ENCODE measurements at places on chromosomes 11 and 22. TPM values are rescaled to one million over a fixed set of nuclear protein-coding genes. Genes with fewer than 3 reads are reported as not detected.

The UQCR10 gene
- 30.9 TPM for total RNA-seq

The GPHA2 gene
- total RNA-seq = not detected

The IL17REL gene
- total RNA-seq = 1.2 TPM

The SLC17A6 gene
- total RNA-seq = not detected

The ALX4 gene
- not detected for total RNA-seq

The C11orf16 gene
- total RNA-seq = not detected

- no peaks in the 10 kb centered on the region for H3K27me3 ChIP-seq
- peak; percentile 5 for DNase-seq
- peaks cover 7% of the 10 kb centered on the region for H3K4me1 ChIP-seq
- H3K36me3 ChIP-seq = peaks cover 99% of the 10 kb centered on the region
- H3K4me3 ChIP-seq = no peak overlapping the region
Measured at GRCh38 chr11:75277991-75278790, 37.6 kb downstream of the TPBGL start.

- H3K27ac ChIP-seq = no peak overlapping the region
- no peaks in the 10 kb centered on the region for H3K27me3 ChIP-seq
- H3K4me3 ChIP-seq = no peak overlapping the region
- DNase-seq = no peak
Measured at GRCh38 chr11:120789391-120789790, 234.5 kb upstream of the TBCEL start.

GRCh38 chr22:20786048-20786447 is 12.1 kb downstream of the SERPIND1 start:
- H3K27me3 ChIP-seq = no peaks in the 10 kb centered on the region
- no peak overlapping the region for H3K4me3 ChIP-seq
- no peaks in the 10 kb centered on the region for H3K4me1 ChIP-seq
- no peak for DNase-seq
- H3K27ac ChIP-seq = no peak overlapping the region

DNA sequence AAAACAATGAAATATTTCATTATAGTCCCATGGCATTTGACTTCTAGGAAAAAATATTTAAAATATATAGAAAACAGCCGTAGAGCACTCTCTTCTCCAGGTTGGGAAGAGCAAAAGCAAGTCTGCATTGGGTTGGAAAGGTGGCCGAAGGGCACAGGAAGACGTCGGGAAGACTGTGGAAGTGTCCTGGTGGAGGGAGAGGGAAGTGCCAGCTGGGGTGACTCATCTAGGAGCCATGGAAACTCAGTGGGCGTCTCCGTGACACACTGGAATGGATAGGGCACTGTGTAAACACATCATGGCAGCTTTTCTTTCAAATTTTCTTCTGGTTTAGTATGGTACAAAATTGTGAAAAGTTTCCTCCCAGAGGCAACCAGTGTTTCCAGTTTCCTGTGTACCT is 12.7 kb downstream of the GTPBP1 start:
- peak overlapping the region; percentile 64 for H3K27ac ChIP-seq
- peaks cover 78% of the 10 kb centered on the region for H3K36me3 ChIP-seq
- H3K4me3 ChIP-seq = no peak overlapping the region
- no peaks in the 10 kb centered on the region for H3K27me3 ChIP-seq
- peaks cover 43% of the 10 kb centered on the region for H3K4me1 ChIP-seq

DNA sequence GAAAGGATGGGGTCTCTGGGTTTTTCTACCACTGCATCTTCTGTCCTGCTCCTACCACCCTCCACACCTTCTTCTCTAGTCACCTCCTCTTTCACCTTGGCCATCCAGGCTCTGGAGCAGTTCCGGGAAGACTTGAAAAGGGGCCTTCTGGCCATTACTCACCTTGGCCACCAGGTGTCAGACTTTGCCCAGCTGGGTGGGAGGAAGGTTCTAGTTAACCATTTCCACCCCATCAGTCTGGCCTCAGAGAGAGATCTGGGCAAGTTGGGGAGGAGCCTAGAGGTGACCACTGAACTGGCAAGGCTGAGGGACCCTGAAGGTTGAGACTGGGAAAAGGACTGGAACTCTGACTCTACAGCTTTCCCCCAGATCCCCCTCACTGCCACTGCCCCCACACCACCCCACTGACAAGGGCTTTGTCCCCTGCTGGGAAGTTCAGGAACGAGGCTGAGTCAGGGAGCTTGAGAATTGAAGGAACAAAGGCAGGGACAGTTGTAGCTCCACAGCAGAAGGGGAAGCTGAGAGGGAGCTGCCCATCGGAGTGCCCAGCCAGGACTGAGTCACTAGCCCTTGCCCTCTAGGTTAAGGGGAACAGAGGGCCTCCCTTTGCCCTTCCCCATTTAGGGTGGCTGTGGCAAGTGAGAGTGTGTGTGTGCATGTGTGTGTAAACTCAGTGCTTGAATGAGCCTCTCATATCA is 3.7 kb upstream of the POLD4 start:
- H3K36me3 ChIP-seq = no peaks in the 10 kb centered on the region
- DNase-seq = peak; percentile 92
- H3K27ac ChIP-seq = peak overlapping the region; percentile 100
- no peaks in the 10 kb centered on the region for H3K27me3 ChIP-seq
- H3K4me1 ChIP-seq = peaks cover 58% of the 10 kb centered on the region
- no peak overlapping the region for H3K4me3 ChIP-seq

GRCh38 chr11:76632492-76632891 is 38.1 kb downstream of the LRRC32 start:
- H3K27ac ChIP-seq = no peak overlapping the region
- no peak overlapping the region for H3K4me3 ChIP-seq
- no peaks in the 10 kb centered on the region for H3K4me1 ChIP-seq
- no peaks in the 10 kb centered on the region for H3K27me3 ChIP-seq
- DNase-seq = no peak

DNA sequence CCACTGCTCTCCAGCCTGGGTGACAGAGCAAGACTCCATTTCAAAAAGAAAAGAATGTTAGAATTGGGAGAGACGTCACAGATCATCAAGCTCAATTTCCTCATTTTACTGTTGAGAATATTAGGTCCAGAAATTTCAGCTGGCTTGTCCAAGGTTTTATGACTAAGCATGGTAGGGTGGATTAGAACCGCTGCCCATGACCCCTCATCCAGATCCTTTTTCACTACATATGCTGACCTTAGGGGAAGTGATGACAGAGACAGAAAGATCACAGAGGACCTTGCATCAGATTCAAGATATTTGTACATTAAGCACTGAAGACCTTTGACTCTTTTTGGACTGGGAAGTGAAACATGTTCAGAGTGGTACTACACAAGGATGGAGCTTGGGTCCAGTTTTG is 134.5 kb downstream of the ADAMTS15 start:
- no peak for DNase-seq
- H3K4me3 ChIP-seq = no peak overlapping the region
- H3K27me3 ChIP-seq = no peaks in the 10 kb centered on the region

GRCh38 chr22:48738204-48738980 is 1089.3 kb downstream of the BRD1 start:
- H3K27ac ChIP-seq = no peak overlapping the region
- H3K36me3 ChIP-seq = no peaks in the 10 kb centered on the region
- peaks cover 7% of the 10 kb centered on the region for H3K27me3 ChIP-seq

DNA sequence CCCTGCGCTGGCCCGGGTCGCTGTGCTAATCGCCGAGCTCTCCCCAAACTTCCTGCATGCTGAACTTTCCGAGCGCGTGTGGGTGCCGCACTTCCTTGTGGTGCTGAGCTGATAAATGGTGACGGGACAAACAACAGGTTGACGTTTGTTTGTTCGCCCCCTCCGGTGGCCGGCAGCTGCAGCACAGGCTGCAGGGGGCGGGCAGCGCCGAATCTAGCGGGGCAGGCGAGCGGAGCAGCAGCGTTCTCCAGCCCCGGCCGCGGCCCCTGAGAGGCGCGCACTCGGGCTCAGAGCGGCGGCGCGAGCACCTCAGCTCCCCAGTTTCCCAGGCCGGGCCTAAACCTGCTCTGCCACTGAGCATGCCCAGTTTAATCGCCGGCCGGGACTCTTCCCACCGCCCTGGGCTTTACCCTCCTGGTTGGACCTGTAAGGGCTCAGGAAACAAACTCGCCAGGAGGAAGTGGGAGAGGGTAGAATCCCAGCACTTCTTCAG is at the start of gene PDGFD:
PDGFD (minus strand) TSS at position 120 of the 493 bp plus-strand sequence.
- H3K4me1 ChIP-seq = peaks cover 23% of the 10 kb centered on the region
- H3K27ac ChIP-seq = peak within 1 kb of the TSS; percentile 76
- H3K27me3 ChIP-seq = no peaks in the 10 kb centered on the region
- DNase-seq = peak; percentile 93
- peak within 1 kb of the TSS; percentile 70 for H3K4me3 ChIP-seq

DNA sequence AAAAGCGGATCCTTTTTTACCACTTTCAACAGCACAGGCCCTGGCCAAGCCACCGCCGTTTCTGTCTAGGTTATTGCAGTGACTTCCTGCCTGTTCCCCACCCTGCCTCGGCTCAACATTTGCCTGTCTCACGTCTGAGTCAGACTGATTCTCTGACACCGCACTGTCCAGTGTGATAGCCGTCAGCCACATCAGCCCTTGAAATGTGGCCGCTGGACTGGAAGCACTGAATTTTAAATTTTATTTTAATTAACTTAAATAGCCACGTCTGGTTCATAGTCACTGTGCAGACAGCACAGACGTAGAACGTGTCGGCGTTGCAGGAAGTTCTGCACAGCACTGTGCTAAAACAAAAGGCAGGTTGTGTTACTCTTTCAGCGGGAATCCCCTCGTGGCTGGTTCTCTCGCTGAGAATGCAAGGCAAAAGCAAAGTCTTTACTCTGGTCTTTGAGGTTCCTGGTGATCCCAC is 56.3 kb upstream of the ADSL start:
- no peaks in the 10 kb centered on the region for H3K4me1 ChIP-seq
- peak; percentile 33 for DNase-seq
- no peaks in the 10 kb centered on the region for H3K27me3 ChIP-seq
- no peak overlapping the region for H3K27ac ChIP-seq

DNA sequence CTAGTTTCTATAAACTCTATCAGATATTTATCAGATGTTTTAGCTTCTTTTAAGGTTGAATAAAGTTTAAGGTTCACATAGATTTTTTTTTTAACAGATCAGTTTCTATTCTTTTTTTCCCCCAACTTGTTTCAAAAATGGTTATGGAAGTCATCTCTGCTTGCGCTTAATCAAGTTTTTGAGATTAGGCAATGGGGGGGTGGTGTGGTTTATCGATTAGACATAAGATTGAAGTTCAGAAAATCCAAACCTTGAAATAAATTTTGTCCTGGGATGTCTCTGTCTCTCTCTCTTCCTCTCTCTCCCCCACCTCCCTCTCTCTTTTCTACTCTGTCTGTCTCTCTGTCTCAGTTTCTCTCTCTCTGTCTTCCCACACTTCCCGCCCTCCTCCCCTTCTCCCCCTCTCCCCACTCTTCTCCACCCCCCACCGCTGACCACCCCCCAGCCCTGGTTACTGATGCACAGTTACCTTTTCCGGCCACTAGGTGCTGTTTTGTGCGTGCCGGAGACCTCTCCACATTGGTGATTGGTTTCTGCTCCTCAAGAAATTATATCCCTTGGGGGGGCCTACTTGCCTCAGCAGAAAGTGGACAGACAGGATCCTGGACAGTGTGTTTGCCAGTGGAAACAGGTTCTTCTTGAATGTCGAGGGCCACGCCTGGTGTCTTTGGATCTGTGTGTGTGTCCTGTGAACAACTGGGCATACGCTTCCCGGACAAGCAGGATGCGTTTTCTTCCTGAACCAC is 29.7 kb upstream of the ANO1 start:
- H3K36me3 ChIP-seq = no peaks in the 10 kb centered on the region
- DNase-seq = peak; percentile 45
- H3K27ac ChIP-seq = no peak overlapping the region
- H3K27me3 ChIP-seq = no peaks in the 10 kb centered on the region
- H3K4me3 ChIP-seq = no peak overlapping the region

DNA sequence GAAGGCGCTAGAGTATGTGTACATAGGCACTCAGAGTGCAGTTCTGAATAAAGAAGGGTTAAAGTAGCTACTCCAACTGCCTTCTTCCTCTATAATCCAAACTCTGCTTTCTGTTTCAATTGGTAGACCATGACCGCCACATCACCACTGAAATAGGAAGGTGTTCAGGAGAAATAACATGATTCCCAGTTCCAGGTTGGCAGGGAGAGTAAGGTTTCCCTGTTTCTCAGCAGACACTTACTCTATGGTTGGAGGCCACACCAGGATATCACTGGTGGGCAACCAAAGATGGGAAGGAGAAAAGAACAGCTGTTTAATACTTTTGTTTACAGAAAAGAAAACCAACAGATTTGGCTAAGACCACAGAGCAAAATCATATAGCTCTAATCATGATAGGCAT is 37.9 kb downstream of the PAK1 start:
- peaks cover 6% of the 10 kb centered on the region for H3K4me1 ChIP-seq
- no peak overlapping the region for H3K27ac ChIP-seq
- no peak for DNase-seq

- peaks cover 4% of the 10 kb centered on the region for H3K36me3 ChIP-seq
- H3K4me3 ChIP-seq = no peak overlapping the region
- H3K27me3 ChIP-seq = no peaks in the 10 kb centered on the region
- H3K4me1 ChIP-seq = peaks cover 37% of the 10 kb centered on the region
Measured at GRCh38 chr11:7672276-7672959, 882 bp downstream of the CYB5R2 start.

GRCh38 chr11:46392421-46393230 is 1.1 kb upstream of the CHRM4 start:
- DNase-seq = peak; percentile 87
- H3K27me3 ChIP-seq = peaks cover 17% of the 10 kb centered on the region
- peaks cover 23% of the 10 kb centered on the region for H3K36me3 ChIP-seq
